ENCODE measurements at places on chromosomes 7 and 10.

GRCh38 chr7:98913026-98913425, 34.7 kb downstream of the TRRAP start:
- DNase-seq: no peak

DNA sequence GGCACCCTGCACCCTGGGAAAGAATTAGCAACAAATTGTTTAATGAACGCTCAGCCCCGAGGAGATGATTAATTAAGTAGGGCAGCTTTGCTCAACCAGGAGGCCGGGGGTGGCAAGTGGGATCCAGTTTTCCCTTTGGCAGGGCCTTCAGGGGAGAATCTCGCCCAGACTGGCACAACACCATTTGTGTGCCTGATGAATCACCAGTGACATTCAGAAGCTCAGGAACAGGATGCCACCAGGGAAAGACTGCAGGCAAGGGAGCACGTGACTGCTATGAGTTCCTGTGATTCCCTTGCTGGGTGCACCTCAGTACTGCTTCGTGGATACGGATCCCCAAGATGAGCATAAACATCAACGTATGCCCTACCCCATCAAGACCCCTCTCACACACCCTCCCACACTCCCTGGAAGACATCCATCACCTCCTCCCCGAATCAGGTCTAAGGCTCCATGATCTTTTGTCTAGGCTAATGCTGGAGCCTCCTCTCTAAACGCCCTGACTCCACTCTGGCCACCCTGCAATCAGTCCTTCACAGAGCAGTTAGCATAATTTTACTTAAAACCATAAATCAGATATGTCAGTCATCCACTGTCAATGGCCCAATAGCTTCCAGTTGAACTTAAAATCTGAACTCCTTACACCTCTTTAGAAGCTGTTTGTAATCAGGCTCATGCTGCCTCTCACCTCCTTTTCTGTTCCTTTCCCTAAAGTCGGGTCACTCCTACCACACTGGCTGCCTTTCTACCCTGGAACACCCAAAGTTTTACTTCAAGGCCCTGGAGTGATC, 109.2 kb upstream of the AGK start:
- no peak for DNase-seq

DNA sequence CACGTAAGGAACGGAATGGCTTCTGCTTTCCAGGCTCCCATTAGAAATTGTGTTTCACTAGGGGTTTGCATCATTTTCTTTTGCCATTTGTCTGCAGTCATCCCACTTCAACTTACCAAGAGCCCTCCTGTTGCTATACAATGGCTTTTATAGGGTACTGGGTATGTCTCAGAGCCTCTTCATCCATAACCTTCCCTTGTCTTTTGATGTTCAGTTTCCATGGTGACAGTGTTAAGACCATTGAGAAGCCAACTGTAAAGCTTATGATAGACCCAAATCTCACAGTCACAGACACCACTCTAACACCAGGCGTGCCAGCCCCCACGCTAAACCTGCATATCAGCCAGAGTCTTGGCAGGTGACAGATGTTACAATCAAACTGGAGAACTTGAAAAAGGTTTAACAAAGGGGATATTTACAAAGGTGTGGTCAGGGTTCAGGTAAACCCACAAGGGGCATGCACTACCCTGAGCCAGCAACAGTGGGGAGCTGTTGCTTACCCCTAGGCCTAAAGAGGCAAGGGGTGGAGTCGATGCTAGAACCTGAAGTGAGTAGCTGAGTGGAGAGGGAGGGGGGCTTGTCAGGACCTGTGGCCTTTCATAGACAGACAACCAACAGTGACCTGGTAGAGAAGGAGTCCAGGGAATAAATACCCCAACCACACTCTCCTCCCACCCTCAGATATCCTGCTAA, 53.2 kb upstream of the ABLIM1 start:
- DNase-seq: no peak

GRCh38 chr7:142753366-142753765, 4.1 kb downstream of the PRSS1 start:
- no peak for DNase-seq

GRCh38 chr10:69902835-69903535, 101.3 kb downstream of the COL13A1 start:
- no peak for DNase-seq
